ENCODE measurements at places on chromosomes 1 and 21.

GRCh38 chr21:32955311-32956060 lies 70.2 kb upstream of the OLIG2 start:
- no peak for DNase-seq

DNA sequence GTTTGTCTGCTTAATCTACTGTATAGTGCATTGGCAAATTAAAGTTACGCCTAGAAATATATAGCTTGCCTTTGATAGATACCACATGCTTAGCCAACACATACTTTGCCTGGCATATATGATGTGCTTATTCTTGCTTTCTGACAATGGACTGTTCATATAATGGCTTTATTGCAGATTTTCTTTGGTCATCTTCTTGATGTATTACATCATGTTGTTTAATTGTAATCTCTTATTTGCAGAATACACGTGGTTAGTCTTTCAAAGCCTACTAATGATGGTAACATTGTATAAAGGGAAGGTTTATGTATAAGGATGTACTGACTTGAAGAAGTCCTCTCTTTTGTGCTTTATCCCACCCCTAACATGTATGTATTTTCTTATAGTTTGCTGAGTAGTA lies 201.5 kb downstream of the PDE4B start:
- no peak for DNase-seq

GRCh38 chr1:216723274-216723780 lies at the start of gene ESRRG:
Gene ESRRG (minus strand): TSS chr1:216723429. CDS start chr1:216723299, 130 bp downstream.
- no peak for DNase-seq

GRCh38 chr1:217897100-217897499 lies 266.0 kb downstream of the SPATA17 start:
- no peak for DNase-seq

DNA sequence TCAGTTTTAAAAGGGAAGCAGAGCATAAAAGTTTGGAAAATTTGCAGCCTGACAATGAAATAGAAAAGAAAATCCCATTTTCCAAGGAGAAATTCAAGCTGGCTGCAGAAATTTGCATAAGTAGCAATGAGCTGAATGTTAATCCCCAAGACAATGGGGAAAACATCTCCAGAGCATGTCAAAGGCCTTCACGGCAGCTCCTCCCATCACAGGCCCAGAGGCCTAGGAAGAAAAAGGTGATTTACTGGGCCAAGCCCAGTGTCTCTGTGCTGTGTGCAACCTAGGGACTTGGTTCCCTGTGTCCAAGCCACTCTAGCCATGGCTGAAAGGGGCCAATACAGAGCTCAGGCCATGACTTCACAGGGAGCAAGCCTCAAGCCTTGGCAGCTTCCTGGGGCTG lies 26.1 kb downstream of the KRTAP20-3 start:
- no peak for DNase-seq

All from GM20000 (cell line).